ENCODE measurements at places on chromosomes 6 and 20.

- no peak for DNase-seq
Observed at GRCh38 chr6:17393892-17394631, 667 bp downstream of the CAP2 start.

DNA sequence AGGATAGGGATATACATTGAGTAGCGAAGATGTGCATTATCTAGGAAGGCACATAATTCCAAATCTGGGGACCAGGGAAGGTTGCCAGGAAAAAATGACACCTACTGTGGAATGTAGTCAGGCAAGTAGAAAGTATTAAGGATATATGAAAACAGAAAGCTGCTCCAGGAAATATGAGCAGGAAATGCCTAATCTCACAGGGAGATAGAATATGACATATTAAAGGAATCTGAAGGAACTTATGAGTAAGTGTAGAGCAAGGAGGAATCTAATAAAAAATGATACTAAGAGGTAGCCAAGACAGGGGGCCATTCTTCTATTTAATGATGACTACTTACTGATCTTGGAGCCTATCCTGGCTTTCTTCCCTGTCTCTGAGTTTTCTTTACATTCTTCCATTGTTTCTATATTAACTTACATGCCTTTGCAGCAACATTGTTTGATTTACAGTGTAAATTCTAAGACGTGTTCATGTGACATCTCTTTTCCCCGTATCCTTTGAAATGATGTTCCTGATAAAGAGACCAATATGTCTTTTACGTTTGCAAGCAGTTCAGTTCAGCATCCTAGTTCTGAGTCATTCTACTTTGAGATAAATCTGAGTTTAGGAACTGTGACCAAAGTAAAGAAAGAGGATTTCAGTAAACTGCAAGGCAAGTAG is 58.6 kb downstream of the TINAG start:
- no peak for DNase-seq

DNA sequence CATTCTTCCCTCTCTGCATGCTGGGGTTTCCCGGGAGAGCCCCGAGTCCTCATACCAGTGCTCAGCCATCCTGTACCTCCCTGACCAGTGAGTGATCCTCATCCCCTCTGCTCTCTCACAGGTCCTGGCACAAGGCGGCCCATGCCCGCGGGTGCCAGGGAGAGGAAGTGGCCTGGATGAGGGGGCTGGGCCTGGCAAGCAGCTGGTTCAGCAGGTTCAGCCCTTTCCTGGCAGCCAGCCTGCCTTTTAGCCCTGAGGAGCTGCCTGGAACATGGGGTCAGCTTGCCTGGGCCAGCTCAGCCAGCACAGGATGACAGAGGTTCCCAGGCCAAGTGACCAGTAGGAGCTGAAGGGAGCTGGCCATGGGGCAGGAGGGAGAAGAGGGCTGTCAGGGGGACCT is 10.9 kb downstream of the MOCS1 start:
- no peak for DNase-seq

DNA sequence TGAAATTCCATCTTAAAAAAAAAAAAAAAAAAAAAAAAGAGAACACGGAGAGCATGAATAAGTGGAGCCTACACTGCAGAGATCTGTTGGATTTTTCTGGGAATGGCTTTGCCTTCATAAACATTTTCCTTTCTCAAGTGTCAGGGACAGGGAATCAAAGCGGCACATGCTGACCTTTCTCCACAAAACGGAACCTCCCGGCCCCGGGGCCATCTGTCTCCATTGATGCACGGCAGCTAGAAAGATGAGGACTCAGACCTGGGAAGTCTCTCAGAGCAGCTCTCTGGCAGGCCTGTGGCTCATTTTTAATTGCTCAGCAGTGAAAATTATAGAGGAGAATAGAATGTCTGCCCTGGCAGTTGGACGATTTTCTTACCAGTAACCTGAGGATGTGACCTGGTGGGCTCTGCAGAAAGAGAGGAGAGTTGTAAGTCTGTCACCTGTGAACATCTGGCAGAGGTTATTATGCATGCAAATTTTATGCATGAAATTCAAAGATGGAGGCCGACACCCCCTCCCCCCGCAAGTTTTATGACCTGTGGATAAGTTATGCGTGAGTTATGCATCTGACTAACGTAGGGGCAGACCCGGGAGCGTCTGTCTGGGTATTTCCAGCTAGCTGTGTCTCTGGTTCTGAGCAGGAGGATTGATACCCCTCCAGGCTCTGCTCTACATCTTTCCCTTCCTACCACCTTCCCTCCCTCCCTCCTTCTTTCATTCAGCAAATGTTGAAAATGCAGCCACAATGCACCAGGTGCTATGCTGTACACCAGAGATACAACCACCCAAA is 352.5 kb downstream of the CDH26 start:
- DNase-seq, result no peak

- DNase-seq, result no peak
Observed at GRCh38 chr6:35962779-35963560, 42.1 kb upstream of the SRPK1 start.

DNA sequence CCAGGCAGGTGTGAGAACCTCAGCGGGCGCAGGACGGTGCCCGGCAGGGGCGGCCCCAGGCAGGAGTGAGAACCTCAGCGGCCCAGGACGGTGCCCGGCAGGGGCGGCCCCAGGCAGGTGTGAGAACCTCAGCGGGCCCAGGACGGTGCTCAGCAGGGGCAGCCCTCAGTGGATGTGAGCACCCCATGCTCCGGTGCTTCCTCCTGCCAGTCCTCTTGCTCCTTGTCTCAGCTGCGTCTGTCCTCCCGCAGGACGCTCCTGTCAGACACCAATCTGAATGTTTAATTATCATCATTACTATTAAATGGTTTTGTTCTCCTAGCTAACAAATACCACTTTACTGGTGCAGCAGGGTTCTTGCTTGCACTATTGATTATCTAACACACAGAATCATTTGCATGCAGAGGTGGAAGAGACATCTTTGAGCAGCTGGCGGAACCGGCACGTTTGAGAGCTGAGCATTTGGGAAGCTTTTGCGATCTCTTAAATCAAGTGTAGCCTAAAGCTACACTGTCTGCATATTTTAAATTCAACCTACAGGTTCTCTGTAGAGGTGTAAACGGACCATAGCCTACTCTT is 39.4 kb upstream of the DACT2 start:
- no peak for DNase-seq

DNA sequence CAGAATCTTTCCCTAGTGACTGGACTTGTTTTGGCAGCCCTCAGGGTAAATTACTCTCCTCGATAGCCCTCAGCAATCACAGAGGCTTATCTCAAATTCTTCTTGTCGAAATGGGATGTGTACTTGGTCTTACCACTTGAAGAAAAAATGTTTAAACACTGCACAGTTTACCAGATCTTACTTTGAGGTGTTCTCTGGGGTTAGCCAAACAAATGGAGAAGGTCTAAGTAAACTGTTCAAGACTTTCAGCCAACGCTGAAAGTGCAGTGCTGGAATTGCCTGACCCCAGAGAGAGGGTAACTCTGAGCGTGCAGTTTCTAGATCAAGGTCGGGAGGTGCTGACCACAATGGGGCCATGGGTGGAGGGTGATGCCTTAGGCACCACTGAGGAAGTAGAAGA is 39.2 kb downstream of the MYLIP start:
- DNase-seq, result no peak

- DNase-seq, result no peak
Observed at GRCh38 chr20:44754554-44754953, 8.9 kb downstream of the KCNK15 start.

DNA sequence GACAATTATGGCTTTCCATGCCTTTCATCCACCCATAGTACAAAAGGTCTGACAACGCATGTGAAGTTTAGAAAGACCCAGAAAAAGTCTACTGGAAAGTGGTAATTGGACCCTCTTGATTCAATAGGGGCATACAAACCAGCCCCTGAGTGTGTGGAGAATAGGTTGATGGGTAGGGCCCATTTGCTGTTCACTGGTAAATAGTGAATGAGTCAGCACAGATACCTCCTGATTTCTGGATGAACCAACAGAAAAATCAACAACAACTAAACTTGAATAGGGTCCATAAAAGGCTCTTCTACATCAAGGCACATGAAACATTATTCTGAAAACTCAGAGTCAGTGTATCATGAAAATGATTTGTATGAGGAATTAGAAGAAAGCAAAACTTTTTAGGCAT is 235.4 kb upstream of the SLC35B3 start:
- no peak for DNase-seq

DNA sequence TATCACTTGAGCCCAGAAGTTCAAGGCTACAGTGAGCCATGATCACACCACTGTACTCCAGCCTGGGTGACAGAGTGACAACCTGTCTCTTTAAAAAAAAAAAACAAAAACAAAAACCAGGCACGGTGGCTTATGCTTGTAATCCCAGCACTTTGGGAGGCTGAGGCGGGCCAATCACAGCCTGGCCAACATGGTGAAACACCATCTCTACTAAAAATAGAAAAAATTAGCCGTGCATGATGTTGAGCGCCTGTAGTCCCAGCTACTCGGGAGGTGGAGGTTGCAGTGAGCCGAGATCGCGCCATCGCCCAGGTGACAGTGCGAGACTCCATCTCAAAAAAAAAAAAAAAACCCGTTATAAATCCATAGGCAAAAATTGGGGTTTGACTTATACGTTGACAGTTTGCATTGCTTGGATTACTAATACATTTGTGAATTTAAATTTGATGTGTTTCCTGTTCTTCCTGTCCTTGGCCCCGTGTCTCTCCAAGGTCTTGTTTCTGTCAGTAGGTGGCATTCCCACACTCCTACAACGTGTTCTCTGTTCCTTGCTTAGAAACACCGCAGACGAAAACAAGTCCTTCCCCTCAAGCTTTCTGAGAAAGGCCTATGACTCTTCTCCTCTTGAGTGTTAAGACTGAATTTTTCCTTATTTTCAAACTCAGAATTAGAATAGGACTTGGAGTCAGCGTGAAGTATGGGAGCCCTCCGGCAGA is 147.0 kb downstream of the DTNBP1 start:
- no peak for DNase-seq

DNA sequence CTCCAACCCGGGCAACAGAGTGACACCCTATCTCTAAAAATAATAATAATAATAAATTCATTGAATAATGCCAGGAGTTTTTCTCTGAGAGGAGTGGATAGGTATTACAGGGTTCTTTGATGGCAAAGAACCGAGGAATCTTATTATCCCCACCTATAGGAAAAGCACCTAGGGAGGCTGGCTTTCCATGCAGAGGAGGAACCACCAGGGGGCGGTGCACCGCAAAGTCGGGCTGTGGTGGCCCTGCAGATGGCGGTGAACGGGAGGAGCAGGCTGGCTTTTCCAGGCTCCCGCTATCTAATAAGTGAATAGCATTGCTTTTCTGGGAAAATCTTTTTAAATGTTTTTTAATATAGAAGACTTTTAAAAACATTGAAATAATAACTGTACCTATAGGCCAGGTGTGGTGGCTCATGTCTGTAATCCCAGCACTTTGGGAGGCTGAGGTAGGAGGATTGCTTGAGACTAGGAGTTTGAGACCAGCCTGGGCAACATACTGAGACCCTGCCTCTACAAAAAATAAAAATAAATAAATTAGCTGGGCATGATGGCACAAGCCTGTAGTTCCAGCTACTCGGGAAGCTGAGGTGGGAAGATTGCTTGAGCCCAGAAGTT is 864.2 kb downstream of the KIF16B start:
- DNase-seq, result peak; percentile 17

DNA sequence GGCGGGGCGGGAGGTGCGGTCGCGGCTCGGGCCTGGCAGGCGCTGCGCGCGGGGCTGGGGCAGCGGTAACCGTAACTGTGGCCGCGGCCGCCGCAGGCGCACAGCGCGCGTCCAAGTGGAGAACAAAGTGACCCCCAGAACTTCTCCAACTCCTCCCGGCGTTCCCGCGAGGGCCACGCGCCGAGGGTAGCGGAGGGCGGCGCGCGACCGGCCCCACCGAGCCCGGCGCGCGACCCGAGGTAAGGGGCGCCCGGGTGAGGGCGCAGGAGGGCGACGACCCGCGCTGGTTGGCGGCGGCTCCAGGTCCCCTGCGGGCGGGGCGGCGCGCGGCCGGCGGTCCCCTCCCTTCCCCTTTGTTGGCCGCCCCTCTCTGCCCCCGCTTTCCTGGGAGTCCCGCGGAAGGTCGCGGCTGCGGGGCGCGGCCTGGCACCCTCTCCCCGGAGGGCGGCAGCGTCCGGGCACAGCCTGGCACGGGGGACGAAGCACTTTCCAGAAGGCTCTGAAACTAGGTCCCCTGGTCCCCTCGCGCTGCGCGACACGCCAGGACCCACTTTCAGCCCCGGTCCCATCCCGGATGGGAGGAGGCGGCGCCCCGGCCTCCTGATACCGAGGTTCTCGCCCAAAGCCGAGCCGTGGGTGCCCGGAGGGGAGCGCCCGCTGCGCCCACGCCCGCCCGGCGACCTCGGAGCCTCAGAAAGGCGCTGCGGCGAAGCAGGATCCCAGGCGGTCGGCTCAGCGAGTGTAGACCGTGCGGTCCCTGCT is at the start of gene TIAM2:
Gene TIAM2 (plus strand): TSS at position 62 of the 762 bp plus-strand sequence. CDS start 133,909 bp downstream, outside the sequence.
- no peak for DNase-seq

GRCh38 chr6:156160007-156160794 is 617.0 kb upstream of the ARID1B start:
- DNase-seq, result no peak

- no peak for DNase-seq
Observed at GRCh38 chr6:132122871-132123270, 171.7 kb upstream of the CCN2 start.

- DNase-seq, result peak; percentile 5
Observed at GRCh38 chr6:142387997-142388815, 86.4 kb downstream of the ADGRG6 start.

DNA sequence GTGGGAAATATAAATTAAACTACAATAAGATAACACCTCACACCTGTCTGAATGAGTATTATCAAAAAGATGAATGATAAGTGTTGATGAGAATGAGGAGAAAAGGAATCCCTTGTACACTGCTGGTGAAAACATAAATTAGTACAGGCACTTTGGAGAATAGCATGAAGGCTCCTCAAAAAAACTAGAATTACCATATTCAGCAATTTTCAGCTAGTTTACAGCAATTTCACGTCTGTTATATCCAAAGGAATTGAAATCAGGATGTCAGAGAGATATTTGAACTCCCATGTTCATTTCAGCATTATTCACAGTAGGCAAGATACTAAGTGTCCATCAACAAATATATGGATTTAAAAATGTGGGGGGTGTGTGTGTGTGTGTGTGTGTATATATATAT is 292.6 kb downstream of the CLVS2 start:
- DNase-seq, result no peak

DNA sequence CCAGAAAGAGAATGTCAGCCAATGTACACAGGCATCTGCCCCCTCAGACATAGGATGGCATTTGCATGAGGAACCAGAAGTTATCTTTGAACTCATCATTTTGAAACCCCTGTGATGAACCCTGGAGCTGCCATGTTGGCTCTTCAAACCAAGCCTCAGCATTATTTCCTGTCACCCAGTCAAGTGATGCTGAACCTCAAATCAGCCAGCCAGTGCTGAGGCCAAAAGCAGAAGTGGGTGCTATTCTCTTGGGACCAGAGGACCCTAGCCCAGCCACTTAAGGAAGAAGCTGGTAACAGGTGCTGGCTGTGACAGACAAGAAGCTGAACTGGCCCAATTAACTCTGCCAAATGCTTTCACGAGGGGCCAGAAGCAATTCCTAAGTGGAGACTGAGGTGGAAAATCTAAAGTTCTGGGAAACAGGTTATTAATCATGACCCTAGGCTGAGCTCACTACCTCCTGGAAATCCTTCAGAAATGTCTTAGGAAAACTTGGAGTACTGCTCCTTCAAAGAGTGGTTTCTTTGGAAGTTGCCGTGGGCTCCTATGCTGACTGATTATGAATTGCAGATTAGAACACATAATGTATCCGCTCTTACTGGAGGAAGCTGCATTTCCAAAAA is 4.0 kb downstream of the PKIG start:
- DNase-seq, result no peak

- DNase-seq, result no peak
Observed at GRCh38 chr6:158050955-158051354, 69.3 kb downstream of the SYNJ2 start.

Data from T-helper 2 cell (primary cell).